ENCODE measurements at places on chromosomes 3 and 15. TPM values are rescaled to one million over a fixed set of nuclear protein-coding genes. Genes with fewer than 3 reads are reported as not detected.

SEMA6D gene
- total RNA-seq = 0.59 TPM

SLC51A gene
- not detected for total RNA-seq

ANO10 gene
- 25.6 TPM for total RNA-seq

MANF gene
- 92.9 TPM for total RNA-seq

MST1R gene
- total RNA-seq = 0.37 TPM

PDZRN3 gene
- total RNA-seq = 33.8 TPM

Data from subcutaneous preadipocyte (primary cell).